ENCODE measurements at places on chromosomes 16 and 17. TPM values are rescaled to one million over a fixed set of nuclear protein-coding genes. Genes with fewer than 3 reads are reported as not detected.

NEK8 gene
- total RNA-seq = 8.0 TPM

GRCh38 chr16:35862242-35862641 lies 2402.8 kb downstream of the TP53TG3F start:
- DNase-seq = no peak

DNA sequence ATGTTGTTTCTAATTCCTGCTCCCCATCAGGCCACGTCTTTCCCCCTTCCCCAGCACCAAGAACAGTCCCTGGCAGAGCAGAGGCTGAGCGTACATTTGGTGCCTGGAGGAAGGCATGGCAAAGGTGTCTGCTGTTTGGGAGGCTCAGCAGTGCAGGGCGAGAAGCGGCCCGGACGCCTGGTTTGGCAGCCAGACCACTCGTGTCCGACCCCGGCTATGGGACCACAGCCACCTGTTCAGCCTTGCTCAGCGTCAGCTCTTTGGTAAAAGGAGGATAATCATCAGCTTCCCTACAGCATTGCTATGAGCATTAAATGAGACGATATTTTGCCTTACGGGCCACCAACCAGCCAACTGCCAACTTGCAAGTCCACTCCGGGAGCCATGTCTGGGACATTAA lies 106.7 kb upstream of the CREBBP start:
- no peak for DNase-seq

GRCh38 chr16:85328676-85329058 lies 216.4 kb upstream of the CIBAR2 start:
- DNase-seq = no peak

GRCh38 chr17:81518113-81518784 lies 5.7 kb upstream of the ACTG1 start:
- no peak for DNase-seq

DNA sequence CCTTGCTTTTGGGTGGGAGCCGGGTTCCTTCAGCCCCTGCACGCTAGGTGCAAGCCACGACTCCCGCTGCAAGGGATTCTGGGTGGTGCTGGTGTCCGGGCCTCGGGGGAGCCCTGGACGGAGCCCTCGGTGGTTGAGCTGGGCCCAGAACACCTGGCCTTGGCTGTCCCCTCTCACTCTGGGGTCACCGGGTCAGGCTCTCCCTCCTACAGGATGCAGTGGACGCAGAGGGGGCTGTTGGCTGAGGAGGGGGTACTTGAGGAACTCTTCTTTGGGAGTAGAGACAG lies 27.9 kb upstream of the SLC38A10 start:
- no peak for DNase-seq

GRCh38 chr17:27367121-27367981 lies 73.4 kb downstream of the WSB1 start:
- DNase-seq = no peak

HSF5 gene
- 5.5 TPM for total RNA-seq

IGF2BP1 gene
- 0.28 TPM for total RNA-seq

DNA sequence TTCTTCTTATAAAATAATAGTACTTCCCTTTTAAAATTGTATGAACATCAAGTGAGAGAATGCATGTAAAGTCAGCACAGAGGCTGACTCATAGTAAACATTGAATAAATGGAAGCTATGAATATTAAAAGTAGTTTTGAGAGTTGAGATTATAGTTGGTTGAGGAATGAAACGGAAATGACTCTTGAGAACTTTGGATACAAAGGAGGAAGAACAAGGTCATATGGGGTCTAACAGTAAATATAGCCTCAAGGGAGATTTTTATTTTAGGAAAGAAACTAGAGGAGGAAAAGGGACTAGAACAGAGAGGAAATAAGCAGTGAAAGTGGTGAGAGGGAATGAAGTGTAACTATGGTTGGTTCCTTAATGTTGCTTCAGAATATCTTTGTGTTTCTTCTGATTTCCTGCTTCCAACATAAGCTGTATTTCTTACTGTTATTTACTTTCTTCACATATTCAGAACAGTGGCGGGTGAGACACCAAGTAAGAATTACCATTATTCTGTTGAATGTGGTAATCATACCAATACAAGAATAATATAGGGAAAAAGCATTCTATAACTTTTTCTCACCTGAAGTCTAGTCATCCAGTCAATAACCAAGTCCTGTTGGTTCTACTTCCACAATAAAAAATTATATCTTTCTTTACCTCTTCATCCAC lies 165.1 kb downstream of the CHD9 start:
- DNase-seq = no peak

GRCh38 chr17:73304438-73304837 lies 7.4 kb downstream of the CDC42EP4 start:
- no peak for DNase-seq

INCA1 gene
- total RNA-seq = 0.18 TPM

NPW gene
- total RNA-seq = 12.5 TPM

GRCh38 chr17:82458885-82459424 lies 414 bp downstream of the NARF start:
- DNase-seq = peak; percentile 18

- DNase-seq = no peak
These were observed 19.1 kb downstream of the MYH11 start for GRCh38 chr16:15837761-15838160.

DNA sequence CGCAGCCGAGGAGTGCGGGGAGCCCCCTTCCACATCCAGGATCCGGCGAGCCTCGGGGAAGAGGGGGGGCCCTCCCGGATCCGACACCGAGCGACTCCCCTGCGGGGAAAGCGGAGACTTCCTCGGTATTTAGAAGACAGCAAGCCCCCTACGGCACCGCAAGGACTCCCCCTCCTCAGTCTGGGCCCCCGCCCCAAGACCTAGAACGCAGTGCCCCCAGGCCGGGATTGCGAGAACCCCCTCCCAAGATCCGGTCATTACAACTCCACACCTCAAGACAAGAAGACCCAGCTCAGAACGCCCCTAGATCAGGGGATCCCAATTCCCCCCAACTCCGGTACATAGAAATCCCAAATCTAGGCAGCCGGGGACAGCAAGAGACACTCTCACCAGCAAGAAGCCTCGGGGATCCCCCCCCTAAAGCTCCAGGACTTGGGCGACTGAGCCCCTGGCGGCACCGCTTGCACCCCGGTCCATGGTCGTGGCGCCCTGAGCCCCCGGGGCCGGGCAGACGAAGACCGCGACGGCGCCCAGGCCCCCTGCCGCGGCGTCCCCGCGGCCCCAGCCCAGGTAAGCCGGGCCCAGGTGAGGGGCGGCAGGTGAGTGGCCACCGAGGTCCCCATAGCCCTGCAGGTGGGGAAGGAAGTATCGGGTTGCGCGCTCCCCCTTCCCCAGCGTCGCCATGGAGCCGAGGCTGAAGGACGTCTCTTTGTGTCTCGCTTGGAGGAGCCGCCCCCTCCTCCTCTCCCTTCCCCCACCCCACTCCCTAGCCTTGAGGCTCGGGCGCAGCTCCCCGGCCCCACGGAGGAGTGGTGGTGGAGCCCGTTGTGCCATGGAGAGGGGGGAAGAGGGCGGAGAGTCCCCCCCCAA lies 641 bp downstream of the SBK1 start:
- no peak for DNase-seq

OR2C1 gene
- total RNA-seq = not detected

OTOA gene
- 0.09 TPM for total RNA-seq

DNA sequence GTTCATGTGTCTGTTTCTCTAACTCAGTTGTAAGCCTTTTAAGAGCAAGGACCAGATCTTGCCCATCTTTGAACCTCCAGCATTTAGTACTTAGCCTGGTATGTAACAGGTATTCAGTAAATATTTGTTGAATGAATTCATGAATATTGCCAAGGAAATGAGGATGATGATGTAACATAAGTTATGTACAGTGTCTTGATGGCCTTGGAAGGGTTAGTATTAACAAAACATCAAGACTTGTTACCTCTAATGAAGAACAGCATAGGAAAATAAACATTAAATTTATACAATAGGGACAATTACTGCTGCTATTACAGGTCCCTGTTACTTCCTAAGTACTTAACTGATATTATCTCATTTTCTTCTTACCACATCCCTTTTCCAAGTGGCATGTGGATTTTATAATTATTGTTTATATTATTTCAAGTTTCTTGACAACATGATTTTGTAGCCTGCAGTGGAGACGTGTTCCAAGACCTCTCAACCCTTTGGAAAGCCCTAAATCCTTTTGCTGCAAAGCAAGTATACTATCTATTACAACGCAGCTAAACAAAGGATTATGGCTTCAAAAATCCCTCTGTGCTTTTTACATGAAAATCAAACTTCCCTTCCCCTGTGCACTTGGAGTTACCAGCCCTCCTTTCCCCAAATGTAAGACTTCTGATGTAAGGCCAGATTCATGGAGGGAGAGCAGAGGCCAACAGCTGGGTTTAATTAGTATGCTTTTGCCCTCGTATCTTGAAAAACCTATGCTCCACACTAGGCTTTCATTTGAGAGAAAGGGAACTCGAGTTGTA lies 77.4 kb upstream of the SMIM36 start:
- DNase-seq = no peak

DBNDD1 gene
- 0.13 TPM for total RNA-seq

- no peak for DNase-seq
These were observed 268.3 kb downstream of the KCNJ2 start for GRCh38 chr17:70437656-70438055.

- DNase-seq = no peak
These were observed 18.6 kb downstream of the GDPD1 start for GRCh38 chr17:59238906-59239305.

DNA sequence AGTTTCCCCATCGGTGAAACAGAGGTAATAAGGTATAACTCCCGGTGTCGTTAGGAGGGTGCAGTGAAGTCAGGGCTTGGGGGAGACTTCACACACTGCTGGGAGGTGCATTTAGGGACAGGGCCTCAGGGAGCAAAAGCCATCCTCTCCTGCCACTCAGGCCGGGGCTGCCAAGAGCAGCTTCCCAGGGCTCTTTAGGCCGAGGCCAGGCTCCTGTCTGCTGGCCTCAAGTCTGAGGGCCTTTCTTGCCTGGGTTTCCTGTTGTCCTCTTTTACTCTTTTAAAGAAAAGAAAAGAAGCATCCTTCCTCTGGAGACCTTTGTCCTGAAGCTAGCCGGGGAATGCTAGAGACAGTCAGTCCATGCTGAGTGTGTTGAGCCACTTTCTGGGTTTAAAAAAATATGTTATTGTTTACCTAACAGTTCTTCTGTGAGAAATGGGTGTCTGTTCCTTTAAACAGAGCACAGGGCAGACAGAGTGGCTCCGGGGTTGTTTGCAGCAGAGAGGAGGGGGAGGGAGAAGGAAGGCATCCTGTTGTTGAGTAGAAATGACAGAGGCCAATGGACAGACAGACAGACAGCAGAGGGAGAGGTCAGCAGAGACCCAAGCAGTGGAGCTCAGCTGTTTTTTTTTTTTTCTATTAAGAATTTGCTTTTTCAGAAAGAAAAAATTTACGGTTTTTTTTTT lies 79.1 kb downstream of the C17orf67 start:
- no peak for DNase-seq

CDRT4 gene
- total RNA-seq = 2.7 TPM

DNA sequence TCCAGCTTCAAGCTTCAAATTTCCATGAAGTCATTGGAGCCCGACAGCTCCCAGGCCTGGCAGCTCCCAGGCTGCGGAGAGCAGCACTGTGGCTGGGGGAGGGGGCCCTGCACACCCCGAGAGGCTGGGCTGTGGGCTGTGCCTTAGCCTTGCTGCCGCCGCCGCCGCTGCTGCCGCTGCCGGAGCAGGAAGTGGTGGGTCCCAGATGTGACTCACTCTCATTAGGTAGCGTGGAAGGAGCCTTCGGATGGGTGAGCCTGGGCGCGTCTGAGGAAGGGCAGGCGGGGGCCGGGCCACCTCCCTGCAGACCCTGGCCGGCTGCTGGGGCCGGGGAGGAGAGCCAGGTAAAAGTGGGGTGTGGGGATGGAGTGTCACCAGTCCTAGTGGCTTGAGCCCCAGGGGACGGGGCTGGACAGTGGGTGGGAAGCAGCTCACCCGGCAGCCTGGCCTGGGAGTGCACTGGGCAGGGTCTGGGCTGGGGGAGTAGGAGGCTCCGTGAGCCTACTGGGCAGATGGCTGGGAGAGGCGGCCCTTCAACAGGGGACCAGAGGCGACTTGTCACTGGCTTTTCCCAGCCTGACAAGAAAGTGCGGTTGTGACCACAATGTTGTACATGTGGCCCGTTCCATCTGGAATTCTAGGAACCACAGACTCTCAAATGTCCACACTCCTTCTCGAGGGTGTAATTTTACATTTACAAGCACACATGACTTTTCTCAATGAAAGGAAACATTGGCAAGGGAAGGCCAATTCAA lies at the start of gene ADCY7:
Gene ADCY7 (plus strand): TSS at position 215 of the 755 bp plus-strand sequence. CDS start 21,629 bp downstream, outside the sequence.
- DNase-seq = peak; percentile 75

DNA sequence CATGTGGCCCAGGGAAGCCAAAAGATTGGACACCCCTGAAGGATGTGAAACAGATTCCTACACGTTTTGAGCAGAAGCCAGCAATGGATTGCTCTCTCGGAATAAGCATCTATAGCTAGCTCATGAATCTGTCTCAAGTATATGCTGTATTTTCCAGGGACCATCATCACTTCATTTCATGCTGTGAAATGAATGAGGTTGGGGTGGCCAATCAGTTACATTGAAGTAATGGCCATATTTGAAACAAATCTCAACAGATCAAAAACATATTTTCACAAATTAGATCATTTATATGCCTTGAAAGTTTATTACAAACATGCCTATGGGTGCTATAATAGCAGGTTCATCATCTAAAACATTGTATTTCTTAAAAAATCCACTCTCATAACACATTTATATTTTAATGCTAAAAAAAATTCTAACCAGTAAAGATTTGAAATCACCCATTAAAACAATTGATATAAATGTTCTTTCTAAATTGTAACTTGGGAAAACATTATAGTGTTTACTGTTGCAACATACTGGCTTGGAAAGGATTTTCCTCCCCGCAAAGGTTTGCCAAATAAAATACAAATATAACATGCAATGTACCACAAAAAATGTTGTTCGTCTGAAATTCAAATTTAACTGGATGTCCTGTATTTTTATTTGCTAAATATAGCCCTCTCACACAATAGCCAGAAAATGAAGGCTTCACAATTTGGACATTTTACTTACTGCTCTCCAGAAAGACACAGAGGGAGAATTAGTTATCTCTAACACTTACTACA lies 743.6 kb downstream of the KCNJ2 start:
- DNase-seq = no peak

TMEM235 gene
- not detected for total RNA-seq

GAS2L2 gene
- total RNA-seq = 0.07 TPM

DNA sequence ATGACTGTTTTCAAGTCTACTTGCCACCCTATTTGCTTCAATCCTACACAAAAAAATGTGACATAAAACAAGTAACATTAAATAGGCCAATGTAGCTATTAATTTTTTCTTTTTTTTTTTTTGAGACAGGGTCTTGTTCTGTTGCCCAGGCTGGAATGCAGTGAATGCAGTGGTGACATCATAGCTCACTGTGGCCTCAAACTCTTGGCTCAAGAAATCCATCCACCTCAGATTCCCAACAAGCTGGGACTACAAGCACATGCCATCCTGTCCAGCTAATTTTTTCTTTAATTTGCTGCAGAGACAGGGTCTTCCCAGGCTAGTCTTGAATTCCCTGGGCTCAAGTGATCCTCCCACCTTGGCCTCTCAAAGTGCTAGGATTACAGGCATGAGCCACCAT lies 29.4 kb downstream of the ANKFY1 start:
- DNase-seq = no peak

All from CD8-positive, alpha-beta memory T cell (primary cell).